ENCODE measurements at places on chromosomes 1 and 21.
A peak's percentile ranks its signal among the peaks of the same experiment; 100 is the strongest.

- no peak for DNase-seq
Measured at GRCh38 chr1:3017440-3018050, 3.7 kb upstream of the ACTRT2 start.

- no peak for DNase-seq
Measured at GRCh38 chr1:72623299-72623708, 341.0 kb upstream of the NEGR1 start.

GRCh38 chr1:170807432-170807831, 127.9 kb upstream of the MROH9 start:
- no peak for DNase-seq

DNA sequence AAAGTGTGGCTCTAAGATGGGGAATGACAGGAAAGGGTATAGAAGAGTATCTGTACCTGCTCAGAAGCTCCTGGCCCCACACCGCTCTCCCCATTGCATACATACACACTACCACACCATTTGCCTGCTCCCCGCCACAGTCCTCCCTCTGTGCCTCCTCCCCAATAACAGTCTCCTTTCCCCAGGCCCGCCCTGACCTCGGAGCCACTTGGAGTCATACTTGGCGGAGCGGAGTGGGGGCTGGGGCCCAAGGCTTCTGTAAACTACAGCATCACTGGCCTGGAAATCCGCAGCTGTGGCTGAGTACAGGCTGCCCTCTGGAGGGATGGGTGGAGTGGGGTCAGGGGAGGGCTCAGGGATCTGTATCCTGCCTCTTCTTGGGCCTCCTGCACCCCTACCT, 8.6 kb downstream of the SEMA6C start:
- no peak for DNase-seq

GRCh38 chr1:48207536-48208075, 14.9 kb upstream of the SLC5A9 start:
- no peak for DNase-seq

DNA sequence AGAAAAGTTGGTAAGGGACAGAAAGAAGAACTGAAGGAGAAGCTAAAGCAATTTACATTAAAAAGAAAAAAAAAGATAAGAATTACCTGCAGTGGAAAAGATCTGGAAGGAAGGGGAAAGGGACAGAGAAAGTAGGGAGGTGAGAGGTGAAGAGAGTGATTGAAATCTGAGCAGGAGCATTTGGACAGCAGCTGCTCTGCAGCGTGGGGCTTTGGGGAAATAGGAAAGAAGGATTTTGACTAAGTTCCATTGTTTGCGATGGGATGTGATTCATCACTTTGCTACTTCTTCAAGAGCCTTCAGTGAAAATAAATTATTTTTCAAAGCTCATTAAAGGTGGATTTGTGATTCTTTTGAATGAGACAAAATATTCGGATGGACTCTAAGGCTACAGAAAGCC, 26.1 kb upstream of the NMNAT2 start:
- no peak for DNase-seq

GRCh38 chr1:8426996-8427395, 109.1 kb downstream of the SLC45A1 start:
- no peak for DNase-seq

DNA sequence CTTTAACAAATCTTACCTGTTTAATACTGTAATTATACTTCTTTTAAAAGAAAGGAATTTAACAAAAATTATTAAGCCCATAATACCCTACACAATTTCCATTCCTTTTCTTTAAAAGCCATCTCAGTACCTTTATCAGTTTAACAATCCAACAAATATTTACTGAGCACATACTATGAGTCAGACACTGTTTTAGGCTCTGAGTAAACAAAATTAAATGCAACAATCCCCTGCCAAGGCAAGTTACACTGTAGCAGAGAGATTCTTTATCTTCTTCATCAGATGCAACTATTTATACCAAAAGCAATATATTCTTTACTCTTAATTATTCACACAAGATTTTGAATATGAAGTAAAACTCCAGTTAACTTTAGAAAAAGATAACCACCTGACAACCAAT, 12.0 kb downstream of the DENND1B start:
- no peak for DNase-seq

DNA sequence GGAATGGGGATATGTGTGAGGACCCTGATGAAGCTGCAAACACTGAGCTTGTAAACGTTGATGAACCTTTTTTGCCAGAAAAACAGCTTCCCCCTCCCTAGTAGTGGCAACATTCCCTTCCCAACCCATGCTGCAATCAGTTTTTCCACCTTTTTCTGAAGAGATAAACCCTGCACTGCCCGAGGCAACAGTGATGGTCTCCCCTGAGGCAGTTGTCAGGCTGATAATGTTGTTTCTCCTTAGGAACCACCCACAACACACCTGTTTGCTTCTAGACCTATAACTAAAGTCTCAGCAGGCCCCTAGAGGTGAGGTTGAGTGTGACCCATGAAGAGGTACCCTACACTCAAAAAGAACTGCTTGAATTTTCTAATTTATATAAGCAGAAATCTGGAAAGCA, 922.4 kb upstream of the ADGRL4 start:
- no peak for DNase-seq

GRCh38 chr1:88441022-88441421, 243.1 kb upstream of the PKN2 start:
- DNase-seq = no peak

- peak; percentile 96 for DNase-seq
Measured at GRCh38 chr1:26111530-26112406, at the start of gene PDIK1L. Gene PDIK1L, plus strand, starts transcription at chr1:26111824. Its CDS starts 2,485 bp downstream, at chr1:26114309.

- DNase-seq = no peak
Measured at GRCh38 chr1:154270833-154271232, 1.6 kb upstream of the HAX1 start.

DNA sequence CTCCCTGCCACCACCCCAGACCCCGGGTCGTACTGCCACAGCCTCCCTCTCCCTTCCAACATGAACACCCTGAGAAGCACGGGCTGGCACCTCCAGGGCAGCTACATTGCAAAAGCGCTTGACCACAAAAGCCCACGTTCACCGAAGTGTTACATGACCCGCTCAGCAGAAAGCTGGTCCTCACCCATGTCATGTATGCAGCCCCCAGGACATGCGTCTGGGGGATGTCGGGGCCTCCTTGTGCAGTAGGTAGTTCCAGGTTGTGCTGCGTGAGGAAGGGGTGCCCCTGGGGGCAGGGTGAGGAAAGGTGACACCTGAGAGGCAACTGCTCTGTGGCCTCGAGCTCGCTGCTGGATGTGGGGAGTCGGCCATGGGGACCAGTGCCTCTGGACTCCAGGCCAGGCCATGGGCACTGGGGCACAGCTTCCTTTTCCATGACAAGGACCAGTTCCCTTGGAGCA, 102.0 kb upstream of the C1orf174 start:
- DNase-seq = no peak

GRCh38 chr1:15042866-15043265, 110.7 kb upstream of the TMEM51 start:
- DNase-seq = no peak

GRCh38 chr1:168964478-168964877, 142.0 kb upstream of the ATP1B1 start:
- no peak for DNase-seq

GRCh38 chr1:3457910-3458883, 3.7 kb downstream of the ARHGEF16 start:
- DNase-seq = no peak

DNA sequence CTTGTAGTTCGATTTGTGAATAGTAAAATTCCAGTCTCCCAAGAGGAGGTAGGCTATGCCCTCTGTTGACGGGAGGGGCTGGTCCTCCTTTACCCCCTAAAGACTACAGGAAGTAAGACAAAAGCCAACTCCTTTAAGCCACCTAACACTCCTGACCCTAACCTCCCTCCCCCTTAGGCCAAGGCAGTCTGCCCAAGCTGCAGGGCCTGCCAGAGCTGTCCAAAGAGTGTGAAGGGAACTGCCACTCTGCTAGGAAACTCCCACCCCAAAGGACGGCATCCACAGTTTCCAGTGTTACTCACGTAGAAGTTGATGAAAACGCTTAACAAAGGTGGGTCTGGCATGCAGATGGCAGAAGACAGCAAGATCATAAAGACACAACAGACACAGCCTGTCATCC, 803.2 kb downstream of the PLA2G4A start:
- no peak for DNase-seq

GRCh38 chr1:164735315-164736052, 176.5 kb downstream of the PBX1 start:
- no peak for DNase-seq

GRCh38 chr1:229204921-229205777, 65.8 kb upstream of the RAB4A start:
- DNase-seq = peak; percentile 21

- no peak for DNase-seq
Measured at GRCh38 chr1:77134359-77134758, 84.9 kb downstream of the PIGK start.

Data from stimulated activated CD4-positive, alpha-beta T cell treated with anti-CD3 and anti-CD28 coated beads, Interleukin-4, amount 100 ng/mL, for 4 hours (primary cell).